ENCODE measurements at places on chromosomes 3 and 15. TPM values are rescaled to one million over a fixed set of nuclear protein-coding genes. Genes with fewer than 3 reads are reported as not detected.

FGD5 gene
- total RNA-seq: 3.1 TPM

ERICH6 gene
- total RNA-seq: 0.69 TPM

SEMA6D gene
- 255 TPM for total RNA-seq

MOBP gene
- total RNA-seq: not detected

TMF1 gene
- total RNA-seq: 18.8 TPM

XYLB gene
- total RNA-seq: 2.6 TPM

GOLGA6L10 gene
- 0.96 TPM for total RNA-seq

COX17 gene
- total RNA-seq: 38.0 TPM

GRCh38 chr15:80873366-80873952 lies 94.3 kb downstream of the CEMIP start:
- no peak for DNase-seq

DNA sequence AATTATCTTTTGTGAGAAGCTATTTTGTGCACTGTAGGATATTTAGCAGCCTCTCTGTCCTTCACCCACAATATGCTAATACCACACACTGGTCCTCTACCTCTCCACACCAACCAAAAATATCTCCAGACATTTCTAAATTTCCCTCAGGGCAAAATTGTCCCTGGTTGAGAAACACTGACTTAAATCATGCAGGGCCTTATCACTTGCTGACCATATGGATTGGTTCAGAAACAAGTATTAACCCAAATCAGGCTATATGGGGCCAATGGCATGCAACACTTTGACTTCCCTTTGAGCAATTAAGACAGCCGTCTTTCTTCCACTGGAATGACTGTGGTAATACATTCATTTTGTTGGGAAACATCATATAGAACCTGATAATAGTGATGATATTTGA lies 251.1 kb downstream of the CNTN3 start:
- no peak for DNase-seq

- DNase-seq: no peak
These were observed 258.2 kb downstream of the SLCO3A1 start for GRCh38 chr15:92111751-92112150.

- no peak for DNase-seq
These were observed 8.8 kb upstream of the SLC6A6 start for GRCh38 chr3:14393440-14394106.

- no peak for DNase-seq
These were observed 107.8 kb upstream of the BOC start for GRCh38 chr3:113103588-113103987.

- no peak for DNase-seq
These were observed 38.7 kb upstream of the NSMCE3 start for GRCh38 chr15:29308299-29308698.

DNA sequence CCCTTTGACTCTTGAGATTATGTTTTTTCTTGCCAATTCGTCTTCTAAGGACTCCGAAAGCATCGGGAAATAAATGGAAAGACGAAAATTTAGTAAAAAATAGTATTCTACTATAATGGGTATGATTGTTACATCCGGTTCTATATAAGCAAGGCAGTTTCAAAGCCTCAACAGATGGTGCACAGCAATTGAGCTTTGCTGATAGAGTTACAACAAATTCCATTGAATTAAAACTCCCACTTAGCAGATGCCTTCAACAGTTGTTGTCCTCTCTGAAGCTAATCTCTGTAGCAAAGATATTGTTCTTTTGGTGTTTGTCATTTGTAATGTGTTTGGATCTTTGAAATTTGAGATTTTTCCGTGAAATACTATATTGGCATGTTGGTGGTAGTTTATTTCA lies 16.1 kb upstream of the GHSR start:
- DNase-seq: no peak

DNA sequence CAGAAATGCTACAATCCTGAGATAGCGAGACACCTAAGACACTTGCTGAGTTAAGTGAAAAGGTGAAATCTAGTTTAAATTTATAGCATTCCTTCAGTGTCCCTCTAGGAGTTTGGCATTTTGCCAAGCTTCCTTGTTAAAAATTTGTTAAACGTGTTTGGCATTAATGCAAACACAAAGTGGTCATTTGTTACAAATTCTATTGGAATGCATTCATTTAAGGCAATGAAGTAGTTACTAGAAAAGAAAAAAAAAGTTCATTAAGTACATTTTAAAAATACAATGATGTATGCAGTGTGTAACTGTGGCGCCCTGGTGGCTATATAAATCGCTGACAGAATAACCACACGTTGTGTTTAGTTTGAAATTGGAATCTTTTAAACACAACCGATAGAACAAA lies 31.3 kb upstream of the WNT5A start:
- no peak for DNase-seq

- DNase-seq: peak; percentile 35
These were observed 251.0 kb upstream of the TLE3 start for GRCh38 chr15:70348581-70349344.

- DNase-seq: no peak
These were observed 1362.8 kb downstream of the ROBO2 start for GRCh38 chr3:78402720-78403119.

GRCh38 chr3:142940472-142940871 lies 23.0 kb downstream of the PAQR9 start:
- no peak for DNase-seq

DNA sequence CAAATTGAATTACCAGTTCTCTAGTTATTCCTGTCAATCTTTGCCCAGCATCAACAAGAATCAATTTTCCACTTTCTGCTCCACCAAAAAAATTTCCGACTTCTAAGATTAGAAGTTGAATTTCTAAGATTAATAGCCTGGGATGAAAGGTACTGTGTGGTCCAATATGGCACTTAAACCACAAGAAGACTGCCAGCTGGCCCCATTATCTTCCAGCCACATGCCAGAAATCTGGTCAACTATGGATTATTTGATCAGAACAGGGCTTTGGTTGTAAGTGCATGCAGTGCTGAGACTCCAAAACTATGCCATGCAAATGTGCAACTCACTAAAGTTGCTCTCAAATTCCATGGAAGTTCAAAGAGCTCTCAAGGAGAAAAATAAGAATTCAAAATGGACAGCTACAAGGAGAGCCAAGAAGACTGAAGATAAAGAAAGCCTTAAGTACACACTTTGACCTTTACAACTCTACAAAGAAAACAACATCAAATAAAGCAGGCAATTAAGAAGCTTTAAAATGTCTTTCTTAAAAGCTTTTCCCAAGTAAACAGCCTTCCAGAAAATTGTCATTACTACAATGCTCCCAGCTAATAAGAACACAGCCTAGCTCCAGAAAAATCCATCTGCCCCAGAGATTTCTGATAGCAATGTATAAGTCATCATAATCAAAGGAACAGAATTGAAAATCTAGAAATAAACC lies 64.2 kb downstream of the ST3GAL6 start:
- no peak for DNase-seq

GRCh38 chr3:11074011-11074410 lies 80.3 kb upstream of the HRH1 start:
- no peak for DNase-seq

- no peak for DNase-seq
These were observed 30.0 kb upstream of the CMTM8 start for GRCh38 chr3:32208447-32208846.

DNA sequence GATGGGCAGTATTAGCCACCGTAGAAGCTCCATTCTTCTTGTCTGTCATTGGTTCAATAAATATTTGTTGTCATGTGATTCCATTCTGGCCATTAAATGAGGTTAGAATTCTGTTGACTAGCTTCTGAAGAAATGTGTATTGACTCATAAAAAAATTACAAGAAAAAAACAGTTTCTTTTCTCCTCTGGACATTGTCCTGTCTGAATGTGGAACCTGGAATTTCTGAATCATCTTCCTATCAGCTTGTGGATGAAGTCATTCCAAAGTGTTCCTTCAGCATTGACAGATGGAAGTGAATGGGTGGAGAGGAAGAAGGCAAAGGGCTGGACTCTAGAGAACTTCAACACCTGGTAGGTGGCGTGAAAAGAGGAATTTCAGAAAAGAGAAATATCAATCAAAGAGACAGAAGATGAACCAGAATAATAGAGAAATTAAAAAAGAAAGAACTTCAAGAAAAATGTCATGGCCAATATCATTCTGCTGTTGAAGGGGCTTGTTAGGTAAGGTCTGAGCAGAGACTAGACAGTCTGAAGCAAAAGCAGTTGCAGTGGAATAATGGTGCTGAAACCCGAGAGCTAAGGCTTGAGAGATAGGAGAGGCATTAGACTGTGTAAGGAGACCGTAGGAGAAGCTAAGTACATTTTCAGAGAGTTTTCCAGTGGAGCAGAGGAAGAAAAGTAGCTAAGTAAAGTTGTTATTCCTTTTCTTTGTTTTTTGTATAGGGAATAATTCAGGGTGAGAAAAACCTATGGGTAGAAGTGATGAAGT lies 806.6 kb downstream of the SQOR start:
- no peak for DNase-seq

- no peak for DNase-seq
These were observed 53.4 kb upstream of the LRIG1 start for GRCh38 chr3:66554178-66554577.

Measured in glutamatergic neuron (in vitro differentiated cells).